ENCODE measurements at places on chromosomes 2 and 18. TPM values are rescaled to one million over a fixed set of nuclear protein-coding genes. Genes with fewer than 3 reads are reported as not detected.

DNA sequence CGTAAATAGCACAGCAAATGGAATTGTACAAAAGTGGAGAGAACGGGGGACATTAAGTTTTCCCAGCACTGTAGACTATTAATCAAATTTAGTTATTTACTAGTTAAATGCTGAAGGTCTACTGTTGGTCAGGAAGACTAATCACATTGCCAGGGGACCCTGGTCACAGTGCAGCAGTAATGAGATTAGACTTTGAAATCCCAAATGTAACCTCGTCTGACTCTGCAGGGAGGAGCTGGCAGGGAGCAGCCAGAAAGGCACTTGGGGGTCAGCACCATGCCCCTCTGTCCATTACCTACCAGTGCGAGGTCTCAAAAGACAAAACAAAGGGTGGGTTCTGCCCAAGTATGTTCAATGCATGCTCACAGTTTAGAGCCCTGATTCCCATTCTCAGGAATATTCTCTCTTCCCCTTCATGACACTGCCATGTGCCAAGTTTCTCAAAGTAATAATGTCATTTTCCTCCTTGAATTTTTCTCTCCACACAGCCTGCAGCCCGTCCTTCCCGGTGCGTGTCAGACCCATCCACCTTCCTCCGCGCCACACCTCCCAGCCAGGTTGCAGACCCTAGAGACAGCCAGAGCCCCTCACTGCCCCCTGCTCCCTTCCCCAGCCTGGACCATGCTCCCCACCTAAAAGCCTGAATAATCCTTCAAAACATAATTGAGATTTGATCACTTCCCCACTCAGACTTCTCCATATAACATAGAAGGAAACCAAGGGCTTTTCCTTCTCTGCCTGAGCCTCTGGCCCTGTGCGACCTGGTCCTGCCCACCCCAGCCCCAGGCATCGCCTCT is 52.5 kb downstream of the TMEM18 start:
- no peak for DNase-seq

MROH2A gene
- polyA plus RNA-seq, result not detected

CCL20 gene
- not detected for polyA plus RNA-seq

TDRD15 gene
- not detected for polyA plus RNA-seq
